Midbrain (tissue), 1 donor: ENCODE measurements at places on chromosomes 4 and X.

DNA sequence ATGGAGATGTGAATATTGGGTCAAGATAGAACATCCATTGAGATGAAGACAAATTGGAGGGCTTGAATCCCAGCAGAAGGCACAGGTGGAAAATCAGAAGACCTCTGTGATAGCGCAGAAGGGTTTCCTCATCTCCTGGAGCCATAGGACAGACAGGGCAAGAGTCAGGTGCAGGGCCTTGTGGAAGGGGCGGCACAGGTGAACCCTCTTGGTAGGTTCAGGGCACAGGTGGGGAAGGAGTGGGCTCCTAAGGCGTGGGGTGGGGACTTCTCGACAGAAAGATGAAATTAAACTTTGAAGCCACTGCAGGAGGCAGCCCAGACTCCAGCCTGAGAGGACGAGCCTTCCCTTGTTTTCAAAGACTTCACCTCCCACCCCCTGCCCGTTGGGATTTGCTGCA is 9.3 kb upstream of the RGS12 start:
- DNase-seq: no peak

DNA sequence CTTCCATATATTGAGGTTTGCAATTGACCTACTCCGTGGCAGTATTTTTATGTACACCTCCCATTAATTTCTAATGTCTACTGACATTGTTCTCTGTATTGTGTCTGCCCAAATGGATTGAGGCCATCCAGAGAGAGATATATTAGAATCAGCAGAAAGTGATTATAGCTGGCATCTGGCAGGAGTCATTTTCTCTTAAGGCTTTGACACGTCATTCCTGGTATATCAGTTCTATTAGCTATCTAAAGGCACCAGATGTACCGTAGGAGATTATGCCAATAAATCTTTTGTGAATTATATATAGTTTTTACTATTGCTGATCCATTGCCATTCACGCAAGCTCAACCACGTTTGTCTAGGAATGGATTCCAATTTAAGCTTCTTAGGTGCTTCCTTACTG is 1026.4 kb upstream of the IGFBP7 start:
- no peak for DNase-seq

GRCh38 chr4:157217708-157218107 is 2.8 kb upstream of the GRIA2 start:
- peak; percentile 51 for DNase-seq

DNA sequence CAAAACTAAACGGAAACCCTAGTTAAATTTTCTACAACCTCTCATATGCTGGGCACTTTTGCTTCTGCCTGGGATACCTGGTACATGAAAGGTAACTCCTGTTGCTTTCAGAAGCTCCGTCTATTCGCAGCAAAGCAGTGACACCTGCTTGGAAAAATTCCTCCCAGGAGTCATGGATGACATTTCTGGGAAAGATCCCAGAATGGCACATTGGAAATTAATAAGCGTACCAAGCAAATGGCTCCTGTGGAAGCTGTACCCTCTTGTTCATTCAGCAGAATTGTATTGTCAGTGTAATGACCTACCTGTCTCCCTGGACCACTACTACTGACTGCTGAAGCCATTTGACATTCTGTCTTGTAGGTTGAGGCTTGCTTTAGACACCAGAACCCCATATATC is 349.7 kb upstream of the NOCT start:
- no peak for DNase-seq

DNA sequence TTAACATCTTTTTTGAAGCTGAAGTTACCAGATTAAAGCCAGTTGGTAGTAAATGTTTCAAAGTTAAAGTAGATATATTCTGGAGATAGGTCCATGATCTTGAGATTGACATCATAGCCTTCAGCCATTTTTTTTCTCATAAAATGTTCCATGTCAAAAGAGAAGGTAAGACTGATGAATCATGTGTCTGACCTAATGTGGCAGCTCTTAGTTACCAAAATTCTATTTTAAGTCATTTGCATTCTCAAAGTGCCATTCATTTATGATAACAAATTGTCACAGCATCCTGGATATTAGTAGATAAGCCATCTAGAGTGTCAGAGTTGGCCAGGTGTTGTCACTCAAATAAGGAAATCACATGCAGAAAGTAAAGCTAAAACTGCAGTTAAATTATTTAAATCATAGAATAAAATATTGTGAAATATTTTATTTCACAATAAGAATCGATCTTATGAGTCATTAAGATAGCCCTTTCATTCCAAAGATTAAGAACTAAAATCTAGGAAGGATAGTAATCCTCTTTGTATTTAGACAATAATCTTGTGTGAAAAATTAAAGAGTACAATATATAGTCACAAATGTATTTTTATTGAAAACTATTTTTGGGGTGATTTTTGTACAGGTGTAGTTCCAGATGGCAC is 65.7 kb upstream of the ADAD1 start:
- DNase-seq: no peak

DNA sequence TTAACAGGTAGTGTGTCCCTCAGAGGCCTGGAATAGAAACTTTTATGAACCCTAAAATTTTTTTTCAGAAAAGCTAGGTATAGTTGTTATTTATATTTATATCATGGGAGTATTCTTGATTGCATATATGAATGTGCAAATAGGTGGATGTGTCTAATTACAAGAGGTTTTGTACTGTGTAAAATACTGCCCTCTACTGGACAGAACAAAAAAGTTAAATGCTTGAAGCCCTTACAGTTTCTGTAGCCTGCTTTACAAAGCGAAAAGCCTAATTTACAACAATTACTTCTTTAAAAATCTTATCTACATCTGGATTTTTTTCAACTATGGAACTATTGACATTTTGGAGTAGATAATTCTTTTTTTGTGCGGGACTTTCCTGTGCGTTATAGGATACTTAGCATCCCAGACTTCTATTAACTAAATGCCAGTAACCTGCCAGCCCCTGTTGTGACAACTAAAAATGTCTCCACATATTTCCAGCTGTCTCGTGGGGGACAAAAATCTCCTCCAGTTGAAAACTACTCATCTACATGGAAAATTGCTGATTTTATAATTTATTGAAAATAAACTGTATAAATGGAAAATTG is 35.1 kb downstream of the ENPEP start:
- peak; percentile 71 for DNase-seq
